ENCODE measurements at places on chromosomes 12 and 14.

GRCh38 chr12:116174006-116174405 lies 103.5 kb downstream of the MED13L start:
- no peak for DNase-seq

GRCh38 chr12:114404083-114404925 lies 1.6 kb downstream of the TBX5 start:
- DNase-seq: no peak

GRCh38 chr12:128660532-128661225 lies 163.1 kb downstream of the SLC15A4 start:
- DNase-seq: no peak

DNA sequence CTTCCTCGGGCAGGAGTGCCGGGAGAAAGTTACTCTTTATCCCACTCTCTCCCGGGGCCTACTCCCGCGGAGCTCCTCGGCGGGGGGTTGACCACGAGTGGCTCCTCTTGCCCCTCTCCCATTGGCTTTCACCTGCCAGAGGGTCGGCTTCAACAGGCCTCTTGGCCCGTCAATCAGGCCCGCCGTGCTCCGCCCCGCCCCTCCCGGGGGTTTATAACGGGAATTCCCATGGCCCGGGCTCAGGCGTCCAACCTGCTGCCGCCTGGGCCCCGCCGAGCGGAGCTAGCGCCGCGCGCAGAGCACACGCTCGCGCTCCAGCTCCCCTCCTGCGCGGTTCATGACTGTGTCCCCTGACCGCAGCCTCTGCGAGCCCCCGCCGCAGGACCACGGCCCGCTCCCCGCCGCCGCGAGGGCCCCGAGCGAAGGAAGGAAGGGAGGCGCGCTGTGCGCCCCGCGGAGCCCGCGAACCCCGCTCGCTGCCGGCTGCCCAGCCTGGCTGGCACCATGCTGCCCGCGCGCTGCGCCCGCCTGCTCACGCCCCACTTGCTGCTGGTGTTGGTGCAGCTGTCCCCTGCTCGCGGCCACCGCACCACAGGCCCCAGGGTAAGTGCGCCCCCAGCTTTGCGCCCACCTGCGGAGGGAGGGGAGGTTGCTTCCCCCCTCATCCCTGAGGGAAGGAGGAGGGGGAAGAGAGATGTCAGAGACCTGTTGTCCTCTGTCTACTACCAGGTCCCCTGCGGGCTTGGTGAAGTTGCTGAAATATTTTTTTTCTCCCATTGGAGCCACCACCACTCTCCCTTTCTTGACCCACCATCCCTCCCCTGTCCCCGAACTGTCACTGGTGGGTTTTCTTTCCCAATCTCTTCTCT lies at the start of gene SMOC1:
SMOC1 (plus strand) TSS at position 242 of the 869 bp plus-strand sequence; CDS start at position 505, 263 bp downstream.
- DNase-seq: peak; percentile 6

DNA sequence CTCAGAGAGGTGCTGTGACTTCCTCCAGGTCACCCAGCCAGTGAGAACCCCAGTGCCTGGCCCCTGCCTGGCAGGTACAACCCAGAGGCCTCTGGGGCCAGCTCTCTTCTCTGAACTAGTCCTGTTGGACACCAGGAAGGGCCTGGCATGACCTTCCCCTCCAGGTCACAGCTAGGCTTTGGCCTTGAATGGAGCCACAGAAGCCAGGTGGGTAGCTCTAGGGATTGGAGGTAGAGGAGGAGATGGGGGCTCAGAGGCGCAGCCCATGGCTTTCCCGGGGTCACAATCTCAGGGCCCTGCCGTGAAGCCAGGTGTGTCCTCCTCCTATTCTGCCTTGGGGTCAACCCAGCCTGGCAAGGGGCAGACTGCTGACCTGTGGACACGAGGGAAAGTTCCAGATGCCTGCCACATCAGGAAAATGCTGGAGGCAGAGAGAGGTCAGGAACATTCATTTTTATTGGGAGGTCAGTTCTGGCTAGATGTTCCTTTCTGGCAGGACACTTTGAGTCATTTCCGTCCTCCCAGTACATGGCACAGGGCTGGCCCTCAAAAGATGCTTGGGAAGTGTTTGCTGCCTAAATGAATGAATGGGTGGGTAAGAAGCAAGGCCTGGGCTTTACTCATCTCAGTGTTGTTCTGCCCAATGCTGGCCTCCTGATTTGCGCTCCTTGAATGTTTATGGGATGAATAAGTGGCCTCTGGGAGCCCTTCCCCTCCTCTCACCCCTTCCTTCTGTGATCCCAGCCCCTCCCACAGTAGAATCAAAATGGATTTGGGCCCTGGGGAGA lies 25.4 kb downstream of the FAM222A start:
- no peak for DNase-seq

DNA sequence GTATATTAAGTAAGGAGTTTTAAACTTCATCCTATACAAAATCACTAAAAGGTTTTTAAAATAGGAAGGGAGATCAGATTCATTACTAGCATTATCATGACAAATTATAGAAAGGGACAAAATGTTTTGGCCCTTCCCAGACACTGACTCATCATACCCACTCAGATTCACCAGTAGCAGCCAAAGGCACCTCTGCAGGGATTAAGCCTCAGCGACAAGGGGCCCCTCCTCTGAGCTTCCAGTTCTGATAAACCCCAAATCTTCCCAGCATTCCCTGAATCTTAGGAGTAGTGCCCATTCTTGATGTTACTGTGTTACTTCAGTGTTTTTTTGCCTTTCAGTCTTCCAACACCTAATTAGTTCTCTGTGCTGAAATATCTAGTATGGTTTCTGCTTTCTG lies 14.5 kb downstream of the KRAS start:
- DNase-seq: no peak

GRCh38 chr14:60134702-60135101 lies 30.5 kb downstream of the DHRS7 start:
- no peak for DNase-seq

DNA sequence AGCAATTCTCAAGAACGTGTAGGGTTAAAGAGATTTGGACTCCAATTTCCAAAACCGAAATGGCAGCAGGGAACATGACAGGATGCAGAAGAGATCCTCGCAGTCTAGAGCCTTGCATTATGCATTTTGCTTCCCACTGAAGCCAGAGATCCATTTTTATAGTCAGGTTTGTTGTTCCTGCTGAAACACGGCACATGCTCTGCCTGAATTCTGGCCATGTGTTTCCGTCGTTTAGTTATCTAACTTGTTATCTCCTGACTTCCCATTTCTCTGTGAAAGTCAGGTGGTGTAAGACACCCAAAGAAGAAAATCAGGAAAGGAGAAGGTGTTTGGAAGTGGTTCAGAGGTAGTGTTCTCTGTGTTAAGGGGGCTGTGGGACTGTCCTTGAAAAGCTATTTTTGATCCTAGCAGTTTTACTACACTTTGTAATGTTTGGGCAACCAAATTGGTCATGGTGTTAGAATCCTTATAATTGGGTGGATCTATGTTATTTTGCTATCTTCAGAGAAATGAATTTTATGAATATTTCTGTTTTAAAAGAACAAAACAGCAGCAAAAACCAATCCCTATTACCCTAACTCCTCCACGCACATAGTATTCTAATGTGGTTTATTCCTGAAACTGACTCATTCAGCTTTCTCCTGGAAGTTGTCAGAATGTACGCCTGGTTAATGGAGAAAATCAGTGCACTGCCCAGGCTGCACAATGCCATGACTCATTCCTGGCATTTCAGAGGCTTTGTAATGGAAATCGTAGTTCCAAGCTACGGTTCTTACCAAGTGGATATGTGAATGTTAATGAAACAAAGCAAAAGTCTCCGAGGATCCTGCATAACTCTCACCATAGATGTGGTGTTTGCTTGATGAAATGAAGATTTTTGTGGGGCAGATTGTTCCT lies 110.1 kb downstream of the SAMD4A start:
- DNase-seq: no peak

DNA sequence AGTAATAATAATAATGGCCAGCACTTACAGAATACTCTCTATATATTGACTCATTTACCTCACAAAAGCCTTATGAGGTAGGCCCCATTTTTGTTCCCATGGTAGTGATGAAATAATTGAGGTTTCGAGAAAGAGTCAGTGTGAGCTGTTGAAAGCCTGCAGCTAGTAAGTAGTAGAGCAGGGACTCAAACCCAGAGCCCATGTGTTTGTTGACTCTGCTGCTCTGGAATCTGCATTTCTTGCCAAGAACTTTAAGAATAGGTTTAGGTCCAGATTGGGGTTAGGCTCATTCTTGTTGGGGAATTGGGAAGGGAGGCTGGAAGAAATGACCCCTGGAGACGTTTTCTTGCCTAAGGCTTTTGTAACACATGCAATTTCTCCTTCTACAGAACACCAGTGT lies 27.9 kb downstream of the DYRK4 start:
- no peak for DNase-seq

DNA sequence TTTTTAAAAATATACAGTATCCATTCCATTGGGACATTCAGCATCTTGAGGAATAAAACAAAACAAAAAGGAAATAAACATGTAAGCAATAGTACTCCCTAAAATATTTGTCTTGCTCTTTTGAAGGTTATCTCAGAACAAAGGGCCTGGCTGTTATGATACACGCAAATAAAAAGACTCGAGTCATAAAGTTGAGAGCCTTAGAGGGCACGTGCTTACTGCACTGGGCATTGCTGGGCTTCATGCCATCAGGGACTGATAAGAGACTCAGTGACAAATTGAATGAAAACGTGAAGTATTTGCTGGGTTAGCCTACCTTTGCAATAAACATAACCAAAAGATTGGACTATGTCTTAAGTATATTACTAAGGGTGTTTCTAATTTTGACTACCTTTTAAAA lies 118.9 kb downstream of the SLC35F4 start:
- no peak for DNase-seq

GRCh38 chr12:113996026-113996425 lies 29.9 kb upstream of the RBM19 start:
- DNase-seq: no peak

DNA sequence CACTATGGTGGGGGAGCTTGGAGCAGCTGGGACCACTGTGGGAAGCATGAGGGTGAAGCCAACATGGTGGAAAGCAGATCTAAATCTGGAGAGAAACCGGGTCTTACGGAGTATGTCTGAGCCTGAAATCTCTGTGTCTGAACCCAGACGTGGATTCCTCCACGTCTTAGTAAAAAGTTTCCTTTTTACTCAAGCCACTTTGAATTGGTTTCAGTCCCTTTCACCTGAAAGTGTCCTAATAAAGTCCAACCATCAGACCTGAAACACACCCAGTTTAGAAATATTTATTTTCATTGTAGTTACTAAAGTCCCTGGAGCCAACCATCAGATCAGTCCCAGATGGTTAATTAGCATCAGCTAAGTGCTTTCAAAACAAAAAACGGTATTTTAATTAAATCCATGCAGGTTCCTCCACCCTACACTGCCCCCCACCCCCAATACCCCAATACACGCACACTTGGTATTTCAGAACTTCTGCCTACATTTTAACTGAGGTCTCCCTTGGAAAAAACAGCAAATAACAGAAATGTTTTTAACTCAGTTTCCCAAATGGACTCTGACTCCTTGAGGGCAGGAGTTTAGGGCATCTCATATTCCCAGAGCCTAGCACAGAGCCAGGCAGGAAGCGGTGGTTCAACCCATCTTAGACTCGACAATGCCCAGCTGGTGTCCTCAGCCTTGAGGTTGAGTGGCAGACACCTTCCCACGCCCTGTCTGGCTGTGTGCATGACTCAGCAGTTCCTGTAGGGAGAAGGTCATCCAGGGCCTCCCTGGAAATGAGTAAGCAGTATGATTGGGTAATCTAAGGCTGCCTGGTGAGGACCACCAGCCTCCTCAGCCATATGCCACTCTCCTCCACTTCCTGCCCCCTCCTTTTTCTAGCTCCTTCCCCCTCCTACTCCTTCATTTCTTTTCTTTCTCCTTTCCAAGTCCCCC lies 175.8 kb downstream of the TTC8 start:
- DNase-seq: peak; percentile 53

GRCh38 chr12:99135376-99135775 lies 490.3 kb downstream of the APAF1 start:
- no peak for DNase-seq

- DNase-seq: no peak
Measured at GRCh38 chr12:13891902-13892301, 89.5 kb downstream of the GRIN2B start.

GRCh38 chr12:87274594-87275245 lies 754.5 kb downstream of the C12orf50 start:
- DNase-seq: no peak

DNA sequence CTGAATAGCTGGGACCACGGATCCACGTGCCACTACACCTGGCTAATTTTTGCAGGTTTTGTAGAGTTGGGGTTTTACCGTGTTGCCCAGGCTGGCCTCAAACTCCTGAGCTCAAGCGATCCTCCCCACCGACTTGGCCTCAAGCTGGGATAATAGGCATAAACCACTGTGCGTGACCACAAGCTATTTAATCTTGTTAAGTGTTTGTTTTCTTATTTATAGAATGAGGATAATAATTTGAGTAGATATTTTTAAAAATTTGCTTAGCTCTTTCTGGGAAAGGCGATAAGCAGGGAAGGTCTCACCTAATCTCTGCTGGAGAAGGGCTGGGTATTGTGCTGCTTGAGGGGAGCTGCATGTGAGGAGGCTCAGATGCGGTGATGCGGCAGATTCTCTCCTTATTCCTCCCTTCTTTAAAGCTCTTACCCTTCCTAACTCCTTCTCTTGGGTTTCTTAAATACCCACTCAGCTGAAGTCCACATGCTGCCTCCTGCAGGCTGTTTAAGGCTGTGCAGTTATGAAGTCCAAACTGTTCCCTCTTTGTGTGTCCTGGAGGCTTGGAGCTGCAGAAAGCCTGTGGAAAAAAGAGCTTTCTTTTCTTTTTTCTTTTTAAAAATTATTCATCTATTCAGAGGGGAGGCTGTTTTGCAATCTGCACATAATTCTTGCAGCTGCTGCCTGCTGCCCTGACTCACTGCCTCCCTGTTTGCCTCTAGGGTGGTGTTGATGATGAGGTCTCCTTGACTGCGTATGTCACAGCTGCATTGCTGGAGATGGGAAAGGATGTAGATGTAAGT lies 37.9 kb downstream of the A2ML1 start:
- DNase-seq: no peak

- DNase-seq: no peak
Measured at GRCh38 chr12:51941604-51942003, 9.9 kb upstream of the ACVR1B start.

DNA sequence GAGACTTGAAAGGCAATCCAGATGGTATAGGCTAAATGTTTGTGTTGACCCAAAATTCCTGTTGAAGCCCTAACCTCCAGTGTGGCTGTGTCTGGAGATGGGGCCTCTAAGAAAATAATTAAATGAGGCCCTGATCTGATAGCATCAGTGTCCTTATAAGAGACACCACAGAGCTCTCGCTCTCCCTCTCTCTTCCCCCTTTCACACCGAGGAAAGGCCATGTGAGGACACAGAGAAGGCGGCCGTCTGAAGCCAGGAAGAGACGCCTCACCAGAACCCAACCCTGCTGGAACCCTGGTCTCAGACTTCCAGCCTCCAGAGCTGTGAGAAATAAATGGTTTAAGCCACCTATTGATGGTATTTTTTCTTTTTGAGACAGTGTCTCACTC lies 87.5 kb downstream of the SCARB1 start:
- DNase-seq: no peak

DNA sequence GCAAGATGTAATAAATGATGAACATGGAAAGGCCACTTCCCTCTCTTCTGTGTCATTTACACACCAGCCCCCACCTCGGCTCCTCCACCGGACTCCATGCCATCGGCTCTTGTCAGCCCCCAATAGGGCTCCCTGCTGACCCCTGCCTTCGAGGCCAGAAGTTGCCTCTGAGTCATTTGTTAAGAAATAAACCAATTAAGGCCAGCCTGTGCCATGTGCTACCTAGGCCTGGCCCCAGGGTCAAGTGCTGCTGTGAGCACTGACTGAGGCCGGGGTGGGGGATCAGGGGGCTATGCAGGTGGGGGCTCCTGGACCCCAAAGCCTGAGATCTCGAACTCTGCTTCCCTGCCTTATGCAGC lies 53.2 kb downstream of the TESC start:
- no peak for DNase-seq
